ENCODE measurements at places on chromosomes 16 and 17.

GRCh38 chr16:9002042-9002441 is 38.3 kb upstream of the USP7 start:
- DNase-seq = no peak

DNA sequence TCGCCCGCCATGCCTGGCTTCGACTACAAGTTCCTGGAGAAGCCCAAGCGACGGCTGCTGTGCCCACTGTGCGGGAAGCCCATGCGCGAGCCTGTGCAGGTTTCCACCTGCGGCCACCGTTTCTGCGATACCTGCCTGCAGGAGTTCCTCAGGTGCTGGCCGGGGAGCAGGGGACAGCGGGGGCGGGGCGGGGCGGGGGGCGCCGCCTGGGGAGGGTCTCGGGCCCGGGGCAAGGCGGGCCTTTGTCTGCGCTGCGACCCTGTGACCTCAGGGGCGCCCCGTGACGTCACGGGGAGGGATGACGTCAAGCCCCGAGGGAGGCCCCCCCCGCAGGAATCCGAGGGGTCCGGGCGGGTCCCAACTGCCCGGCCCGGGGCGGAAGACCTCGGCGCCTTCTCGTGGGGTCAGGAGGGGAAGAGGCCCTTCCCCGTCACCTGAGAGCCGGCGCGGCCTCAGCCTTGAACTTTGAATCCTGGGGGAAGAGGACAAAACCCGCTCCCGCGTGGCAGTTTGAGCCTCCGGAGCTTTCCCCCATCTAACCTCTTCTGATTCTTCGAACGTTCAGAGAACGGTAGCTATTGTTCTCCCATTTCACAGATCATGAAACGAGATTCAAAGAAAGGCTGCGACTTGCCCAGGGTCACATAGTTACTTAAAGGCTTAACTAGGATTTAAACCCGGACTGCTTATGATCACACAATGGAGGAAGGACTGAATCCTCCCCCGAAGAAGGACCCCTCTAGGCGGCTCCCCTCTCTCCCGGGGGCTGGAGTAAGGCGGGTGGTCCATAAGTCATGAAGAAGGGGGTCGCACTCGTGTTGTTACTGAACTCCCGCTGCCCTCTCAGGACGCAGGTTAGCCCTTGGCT is 527 bp downstream of the TRAF4 start:
- DNase-seq = no peak

DNA sequence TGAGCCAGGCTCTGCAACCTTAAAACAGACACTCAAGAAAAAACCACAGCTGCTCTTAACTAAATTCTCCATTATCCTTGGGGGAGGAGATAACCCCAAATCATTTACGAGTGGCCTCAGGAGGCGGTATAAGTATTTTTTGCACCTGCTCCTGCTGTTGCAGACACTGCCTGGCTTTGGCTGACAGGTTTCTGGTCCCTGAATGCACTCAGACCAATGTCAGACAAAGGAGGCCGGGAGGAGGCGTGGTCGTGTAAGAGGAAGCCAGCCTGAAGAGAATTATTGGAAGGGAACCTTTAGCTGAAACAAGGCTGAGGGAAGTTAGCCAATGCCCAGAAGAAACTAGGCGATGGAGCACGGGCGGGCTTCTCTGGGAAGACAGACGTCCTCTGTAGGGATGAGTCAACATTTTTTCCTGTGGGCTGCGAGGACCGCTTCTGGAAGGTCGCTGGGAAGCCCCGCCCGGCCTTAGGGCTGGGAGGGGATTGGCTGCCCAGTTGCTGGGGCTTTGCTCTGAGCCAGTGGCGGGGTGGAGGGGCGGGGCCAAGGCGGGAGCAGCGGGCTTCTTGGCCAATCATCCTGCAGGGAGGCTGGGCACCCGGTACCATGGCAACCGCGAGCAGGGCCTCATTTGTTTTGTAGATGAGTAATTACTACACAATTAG is 82.3 kb downstream of the CCDC182 start:
- peak; percentile 98 for DNase-seq

DNA sequence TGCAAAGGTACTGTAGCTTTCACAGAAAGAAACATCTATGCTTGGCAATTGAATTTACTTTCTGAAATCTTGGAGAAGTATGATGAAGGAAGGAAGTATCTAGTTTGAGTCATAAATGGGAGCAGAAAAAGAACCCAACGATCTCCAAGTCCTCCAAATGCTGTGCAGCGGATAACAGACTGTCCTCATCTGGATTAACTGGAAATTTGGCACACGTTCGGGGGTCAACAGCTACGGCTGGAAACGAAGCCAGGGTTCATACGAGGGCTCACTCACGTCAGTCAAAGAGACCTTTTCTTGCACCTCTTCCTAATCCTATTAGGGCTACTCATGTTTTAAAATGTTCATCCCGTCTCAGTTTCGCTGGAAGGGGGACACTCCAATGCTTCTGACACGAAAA is 152.0 kb downstream of the ZFHX3 start:
- DNase-seq = no peak

DNA sequence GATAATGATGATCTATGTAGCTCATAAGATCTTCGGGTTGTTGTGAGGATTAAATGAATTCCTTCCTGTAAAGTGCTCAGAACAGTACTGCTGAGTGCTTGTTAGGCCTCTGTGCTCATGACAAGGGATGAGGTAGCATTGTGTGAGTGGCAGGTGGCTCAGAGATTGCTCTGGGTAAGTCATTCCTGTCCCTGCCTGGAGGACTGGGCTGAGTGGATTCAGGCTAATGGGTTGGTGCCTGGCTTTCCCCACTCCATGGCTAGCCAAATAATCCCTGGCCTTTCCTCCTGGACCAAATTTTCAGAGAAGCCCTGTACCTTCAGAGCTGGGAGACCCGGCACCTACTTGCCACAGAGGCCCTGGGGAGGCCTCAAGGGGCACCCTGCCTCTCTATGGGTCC is 1.3 kb upstream of the CCDC92B start:
- no peak for DNase-seq

DNA sequence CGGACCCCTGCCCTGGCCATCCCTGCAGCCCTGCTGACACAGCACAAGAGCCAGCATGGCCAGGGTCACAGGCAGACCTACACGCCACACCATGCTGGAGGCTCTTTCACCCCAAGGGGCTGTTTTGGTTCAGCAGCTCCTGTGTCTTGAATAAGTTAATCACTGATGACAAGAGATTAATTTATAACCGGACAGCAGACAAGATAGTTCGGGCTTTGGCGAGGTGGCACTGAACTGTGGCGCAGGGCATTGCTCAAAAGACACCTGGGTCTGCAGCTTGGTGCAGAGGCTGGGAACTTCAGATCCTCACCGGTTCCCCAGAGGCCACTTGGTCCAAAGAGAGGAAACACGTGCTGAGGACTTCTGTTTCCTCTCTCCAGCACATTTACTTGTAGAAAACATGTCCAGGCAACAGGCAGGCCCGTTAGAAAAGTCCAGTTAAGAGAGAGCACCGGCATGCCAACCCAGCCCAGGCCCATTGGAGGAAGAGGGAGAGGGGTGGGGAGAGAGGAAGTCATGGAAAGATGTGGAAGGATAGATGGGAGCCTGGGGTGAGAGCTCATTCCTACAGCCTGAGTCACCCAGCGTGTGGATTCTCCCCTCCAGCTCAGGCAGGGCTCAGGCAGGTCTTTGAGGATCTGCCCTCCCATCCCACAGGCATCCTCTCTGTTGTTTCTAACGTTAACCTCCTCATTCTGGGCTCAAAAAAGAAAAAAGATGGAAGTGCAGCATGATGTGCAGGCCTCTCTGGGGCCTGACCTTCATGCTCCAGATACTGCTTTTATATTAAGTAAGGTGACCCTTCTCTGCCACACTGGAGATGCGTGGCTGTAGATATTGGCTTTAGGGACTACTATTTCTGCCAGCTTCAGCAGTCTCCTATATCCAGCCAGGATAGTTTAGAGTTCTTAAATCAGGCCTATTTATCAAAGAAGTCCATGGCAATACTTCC is 80.0 kb upstream of the HNF1B start:
- no peak for DNase-seq
